ENCODE measurements at places on chromosomes 13 and 19.

GRCh38 chr13:27264181-27264580 is 6.4 kb upstream of the RASL11A start:
- DNase-seq = peak; percentile 59

- no peak for DNase-seq
Measured at GRCh38 chr13:114334305-114335053, 20.2 kb downstream of the CHAMP1 start.

DNA sequence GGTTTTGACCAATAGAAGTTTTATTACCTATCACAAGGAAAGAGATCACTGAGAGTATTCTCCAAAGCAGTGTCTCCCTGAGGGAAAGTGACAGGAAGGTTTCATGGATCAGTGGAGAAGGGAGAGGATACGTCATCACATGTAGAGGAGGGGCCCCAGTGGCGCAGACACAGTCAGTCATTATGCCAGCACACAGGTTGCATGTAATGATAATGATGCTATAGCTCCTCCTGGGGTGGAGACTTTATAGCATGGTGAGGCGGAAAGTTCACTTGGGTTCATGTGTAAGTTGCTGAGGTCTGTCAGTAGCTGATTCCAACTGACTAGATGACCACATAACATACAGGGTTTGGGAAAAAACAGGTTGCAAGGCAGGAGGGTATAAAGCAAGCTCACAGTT is 88.8 kb downstream of the FNDC3A start:
- DNase-seq = no peak

GRCh38 chr13:23497191-23497590 is 63.7 kb upstream of the SACS start:
- no peak for DNase-seq

GRCh38 chr19:38799104-38799503 is 10.1 kb downstream of the LGALS7B start:
- no peak for DNase-seq

- no peak for DNase-seq
Measured at GRCh38 chr19:18648973-18649315, 12.1 kb downstream of the KLHL26 start.

DNA sequence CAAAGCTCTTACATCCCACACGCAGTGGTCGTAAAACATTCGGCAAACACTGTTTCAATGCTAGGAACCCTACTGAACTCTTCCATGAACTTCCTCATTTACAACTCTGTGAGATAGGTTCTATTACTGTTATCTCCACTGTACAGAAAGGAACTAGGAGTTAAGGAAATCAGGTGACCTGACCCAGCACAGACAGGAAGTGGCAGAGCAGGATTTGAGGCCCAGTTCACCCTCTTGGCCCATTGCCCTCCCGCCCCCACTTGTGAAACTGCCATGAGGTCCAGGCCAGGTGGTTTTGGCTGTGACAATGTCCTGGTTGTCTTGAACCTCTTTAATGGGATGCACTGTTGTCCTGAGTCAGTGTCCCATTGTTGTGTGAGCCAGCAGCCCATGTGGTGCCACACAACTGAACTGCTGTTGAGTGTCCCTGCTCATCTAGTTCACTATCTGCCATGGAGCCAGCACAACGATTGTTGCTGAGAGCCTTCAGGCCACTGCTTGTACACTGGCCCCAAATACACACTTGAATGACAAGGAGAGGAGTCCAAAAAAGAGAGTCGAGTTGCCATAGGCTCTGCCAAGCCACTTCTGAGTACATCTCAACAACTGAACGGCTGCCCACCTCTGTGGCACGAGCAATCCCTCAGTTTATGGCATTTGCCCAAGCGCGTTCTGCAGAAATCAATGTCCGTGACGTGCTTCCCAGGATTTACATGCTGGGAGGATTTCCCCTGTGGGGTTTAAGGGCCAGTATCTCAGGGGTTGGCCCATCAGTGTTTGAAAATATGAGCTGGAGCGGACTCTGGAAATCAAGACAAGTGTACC is 484.6 kb downstream of the TSHZ3 start:
- DNase-seq = no peak

DNA sequence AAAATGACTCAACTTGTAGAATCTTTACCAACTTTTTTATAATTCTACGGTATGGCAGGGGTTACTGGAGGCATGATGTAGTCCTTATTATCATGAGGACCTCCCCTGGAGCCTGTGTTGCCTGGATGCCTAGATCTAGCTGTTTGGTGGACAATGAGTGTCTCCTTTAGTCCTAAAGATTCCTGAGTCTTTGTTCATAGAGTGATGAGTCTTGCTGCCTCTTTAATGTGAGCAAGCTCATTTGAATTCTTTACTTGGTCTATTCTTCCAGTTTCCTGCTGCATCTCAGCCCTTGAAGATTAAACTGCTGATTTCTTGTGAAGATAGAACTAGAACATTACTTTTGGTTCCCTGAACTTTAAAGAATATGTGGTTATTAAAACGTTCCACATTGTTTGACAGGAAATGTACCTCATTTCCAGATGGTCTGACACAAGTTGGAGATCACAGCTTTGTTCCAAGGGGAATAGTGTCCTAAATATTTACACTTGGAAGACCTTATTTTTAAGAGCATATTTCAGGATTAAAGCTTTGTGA is 51.9 kb downstream of the SLAIN1 start:
- DNase-seq = no peak

DNA sequence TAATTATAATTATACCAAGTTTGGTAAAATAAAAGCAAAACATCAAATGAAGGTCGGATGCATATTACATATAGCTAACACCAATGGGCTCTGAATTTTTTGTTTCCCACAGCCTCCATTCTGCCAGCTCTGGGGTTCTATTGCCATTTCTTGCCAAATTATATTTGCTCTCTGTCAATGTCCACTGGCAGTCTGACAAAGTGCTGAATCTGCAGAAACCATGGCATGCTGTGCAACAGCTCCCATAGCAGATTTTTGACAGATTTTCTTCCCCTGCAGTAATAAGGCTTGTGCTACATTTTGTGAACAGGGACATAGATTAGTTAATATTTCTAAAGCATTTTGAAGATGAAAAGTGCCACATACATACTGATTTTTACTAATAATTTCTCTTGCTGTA is 1102.1 kb downstream of the DIAPH3 start:
- DNase-seq = no peak

- no peak for DNase-seq
Measured at GRCh38 chr19:18863843-18864362, 32.1 kb downstream of the CERS1 start.

DNA sequence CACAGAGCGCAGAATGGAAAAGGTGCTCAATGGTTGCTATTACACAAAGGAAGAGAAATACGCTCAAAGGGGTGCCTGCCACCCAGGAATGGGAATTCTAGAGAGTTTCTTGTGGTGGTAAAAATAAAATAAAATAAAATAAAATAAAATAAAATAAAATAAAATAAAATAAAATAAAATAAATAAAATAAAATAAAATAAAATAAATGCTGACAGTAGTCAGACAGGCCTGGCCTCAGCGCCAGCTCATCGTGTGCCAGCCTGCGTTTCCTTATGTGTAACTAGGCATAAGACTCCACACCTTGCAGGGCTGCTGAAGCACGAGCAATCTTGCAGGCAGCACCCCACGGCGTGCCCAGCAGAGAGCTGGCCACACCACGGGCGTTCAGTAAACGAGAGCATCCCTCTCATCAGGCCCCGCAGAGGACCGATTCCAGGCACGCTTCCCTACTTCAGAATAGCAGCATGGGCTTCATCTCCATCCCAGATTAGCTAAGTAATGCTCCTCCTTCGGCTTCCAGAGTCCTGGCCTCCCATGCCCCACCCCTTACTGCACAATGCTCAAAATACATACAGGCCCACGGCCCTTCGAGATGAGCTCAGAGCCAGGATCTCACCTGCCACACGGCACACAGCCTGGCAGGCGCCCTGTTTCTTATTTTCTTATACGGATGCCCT is 5.6 kb downstream of the NAPA start:
- DNase-seq = peak; percentile 9

GRCh38 chr13:43786766-43787517 is at the start of gene ENOX1:
Gene ENOX1, minus strand, starts transcription at chr13:43786972.
- DNase-seq = peak; percentile 76

DNA sequence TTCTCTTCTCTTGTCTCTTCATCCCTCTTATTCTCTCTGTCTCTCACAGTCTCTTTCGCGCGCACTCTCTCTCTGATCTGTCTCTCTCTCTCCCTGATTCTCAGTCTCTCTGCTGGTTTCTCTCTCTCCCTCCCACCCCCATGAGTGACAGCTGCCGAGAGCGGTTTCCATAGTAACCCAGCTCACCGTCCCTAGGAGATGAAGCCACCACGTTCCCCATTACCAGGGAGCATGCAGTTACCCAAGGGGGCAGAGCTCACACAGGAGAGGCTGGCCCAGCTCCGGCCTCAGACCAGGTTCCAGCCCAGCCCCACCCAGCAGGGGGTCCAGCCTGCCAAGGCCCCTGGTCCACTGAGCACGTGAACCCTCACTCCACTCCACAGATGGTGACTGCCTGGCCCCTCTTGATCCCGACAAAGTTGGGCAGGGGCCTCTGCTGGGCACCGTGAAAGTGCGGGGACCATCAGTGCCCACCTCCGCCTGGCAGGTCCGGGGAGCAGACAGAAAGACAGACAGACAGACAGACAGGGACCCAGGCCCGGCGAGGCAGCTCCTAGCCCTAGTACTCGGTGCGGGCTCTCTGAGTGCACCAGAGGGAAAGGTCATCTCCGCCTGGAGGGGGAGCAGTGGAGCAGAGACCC is 50.6 kb downstream of the CELF5 start:
- peak; percentile 42 for DNase-seq

DNA sequence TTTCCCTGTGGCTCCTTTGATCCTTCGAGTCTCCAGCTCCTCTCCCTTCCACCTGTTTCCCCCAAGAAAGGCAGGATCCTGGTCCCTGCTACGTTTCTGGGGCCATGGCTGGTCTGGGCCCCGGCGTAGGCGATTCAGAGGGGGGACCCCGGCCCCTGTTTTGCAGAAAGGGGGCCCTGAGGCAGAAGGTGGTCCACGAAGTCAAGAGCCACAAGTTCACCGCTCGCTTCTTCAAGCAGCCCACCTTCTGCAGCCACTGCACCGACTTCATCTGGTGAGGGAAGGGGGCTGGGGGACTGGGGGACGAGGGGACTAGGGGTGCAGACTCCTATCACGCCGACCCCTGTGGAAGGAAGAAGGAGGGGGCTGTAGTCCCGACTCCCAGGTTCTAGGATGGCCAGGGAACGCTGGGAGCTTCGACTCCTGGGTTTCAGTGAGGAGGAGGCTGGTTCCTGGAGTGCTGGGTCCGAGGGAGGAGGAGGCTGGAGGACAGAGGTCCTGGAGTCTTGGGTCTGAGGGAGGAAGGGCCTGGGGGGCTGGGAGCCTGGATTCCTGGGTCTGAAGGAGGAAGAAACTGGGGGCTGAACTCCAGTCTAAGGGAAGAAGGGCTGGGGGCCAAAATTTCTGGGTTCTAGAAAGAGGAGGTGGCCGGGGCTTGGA is 524 bp downstream of the PRKCG start:
- DNase-seq = no peak

GRCh38 chr19:47315125-47315821 is 5.6 kb downstream of the C5AR1 start:
- no peak for DNase-seq

DNA sequence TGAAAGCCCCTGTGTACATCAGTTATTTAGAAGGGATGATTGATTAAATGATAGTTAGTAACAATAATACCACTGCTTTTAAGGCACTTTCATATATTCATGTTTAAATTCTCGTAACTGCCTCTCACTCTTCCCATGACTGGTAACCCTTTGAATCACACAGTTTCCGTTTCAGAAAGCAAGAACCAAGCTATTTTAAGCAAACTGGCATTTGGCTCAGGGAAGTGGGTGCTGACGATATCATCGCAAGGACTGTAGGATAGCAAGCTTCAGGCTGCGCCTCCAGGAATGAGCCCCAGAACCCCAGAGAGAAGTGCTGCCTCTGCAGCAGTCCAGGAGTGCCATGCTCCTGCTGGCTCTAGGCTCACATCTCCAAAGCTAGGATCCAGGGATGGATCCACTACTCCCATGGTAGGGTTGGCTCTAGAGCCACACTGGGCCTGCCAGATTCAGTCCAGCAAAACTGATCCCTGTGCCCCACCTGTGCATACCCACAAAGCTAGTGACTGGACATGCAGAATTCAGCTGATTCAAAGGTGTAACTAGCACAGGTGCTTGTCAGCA is 313.5 kb downstream of the SLC7A1 start:
- DNase-seq = no peak

- DNase-seq = no peak
Measured at GRCh38 chr19:44968670-44969069, 13.5 kb downstream of the CLPTM1 start.

DNA sequence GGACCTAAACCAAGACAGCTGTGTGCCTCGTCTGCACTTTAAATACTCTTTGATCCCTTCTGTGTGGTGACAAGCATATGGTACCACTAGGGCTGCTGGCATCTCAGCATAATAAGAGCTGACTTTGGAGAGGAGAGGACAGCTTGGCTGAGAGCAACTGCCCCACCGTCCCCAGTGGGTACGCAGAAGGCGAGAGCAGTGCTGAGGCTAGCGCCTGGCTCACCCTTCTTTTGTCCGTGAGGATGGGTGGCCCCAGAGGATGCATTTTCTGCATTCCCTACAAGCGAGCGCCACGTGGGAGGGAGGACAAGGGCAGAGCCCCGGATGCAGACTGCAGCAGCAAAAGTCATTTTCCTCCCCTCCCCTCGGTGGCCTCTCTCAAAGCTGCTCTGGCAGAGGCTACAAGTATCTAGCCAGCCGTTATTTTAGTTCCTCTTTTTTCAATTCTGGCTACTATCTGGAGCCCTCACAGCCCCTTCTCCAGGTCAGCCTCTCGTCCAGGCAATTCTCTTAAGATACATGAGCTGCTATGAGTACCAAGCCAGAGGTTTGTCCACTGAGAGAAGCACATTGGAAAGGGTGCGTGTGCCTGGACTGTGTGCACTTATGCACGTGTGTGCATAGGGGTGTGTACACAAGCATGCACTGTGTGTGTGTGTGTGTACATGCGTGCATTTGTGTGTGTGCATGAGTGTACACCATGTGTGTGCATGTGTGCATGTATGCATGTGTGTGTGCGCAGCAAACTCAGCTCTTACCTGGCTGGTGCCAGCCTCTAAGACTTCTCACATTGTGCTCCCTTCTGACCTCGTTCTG is 51.3 kb downstream of the RAB20 start:
- no peak for DNase-seq

GRCh38 chr13:98454389-98454881 is 122.5 kb downstream of the STK24 start:
- DNase-seq = peak; percentile 57

GRCh38 chr13:74206061-74206561 is 71.9 kb upstream of the KLF12 start:
- no peak for DNase-seq
